Progenitor cell of endocrine pancreas (in vitro differentiated cells): ENCODE measurements at places on chromosomes 4 and X. TPM values are rescaled to one million over a fixed set of nuclear protein-coding genes. Genes with fewer than 3 reads are reported as not detected.

DNA sequence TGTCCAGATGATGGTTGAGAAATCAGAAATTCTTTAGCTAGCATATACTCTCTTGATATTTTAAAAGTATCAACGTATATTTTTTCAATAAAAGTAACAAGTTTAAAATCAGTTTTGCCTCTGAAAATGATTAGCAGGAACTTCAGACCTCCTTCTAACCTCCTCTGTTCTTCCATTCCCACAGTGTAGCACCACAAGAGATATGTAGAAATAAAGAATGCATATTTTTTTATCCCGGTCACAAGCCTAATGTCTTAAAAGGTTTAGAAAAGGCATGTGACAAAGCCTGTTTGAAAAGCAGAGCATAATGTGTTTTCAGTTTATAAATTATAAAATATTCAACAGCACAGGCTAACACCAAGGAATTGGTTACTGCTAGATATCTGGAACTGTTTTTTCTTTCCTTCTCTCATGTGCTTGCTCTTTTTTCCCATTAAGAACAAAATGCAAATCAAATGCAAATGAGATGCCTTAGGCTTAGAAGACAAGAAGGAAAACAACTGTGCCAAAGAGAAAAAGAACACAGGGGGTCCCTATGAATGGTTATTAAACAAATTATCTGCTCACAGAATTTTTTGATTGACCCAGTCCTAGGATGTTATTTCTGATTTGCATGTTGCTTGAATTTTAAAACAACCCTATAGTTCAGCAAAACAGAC, 351.7 kb upstream of the FAM241A start:
- peaks cover 42% of the 10 kb centered on the region for H3K4me1 ChIP-seq
- H3K4me3 ChIP-seq = no peak overlapping the region
- H3K27me3 ChIP-seq = peaks cover 11% of the 10 kb centered on the region
- no peak for DNase-seq
- no peak overlapping the region for H3K27ac ChIP-seq
- H3K36me3 ChIP-seq = no peaks in the 10 kb centered on the region

DNA sequence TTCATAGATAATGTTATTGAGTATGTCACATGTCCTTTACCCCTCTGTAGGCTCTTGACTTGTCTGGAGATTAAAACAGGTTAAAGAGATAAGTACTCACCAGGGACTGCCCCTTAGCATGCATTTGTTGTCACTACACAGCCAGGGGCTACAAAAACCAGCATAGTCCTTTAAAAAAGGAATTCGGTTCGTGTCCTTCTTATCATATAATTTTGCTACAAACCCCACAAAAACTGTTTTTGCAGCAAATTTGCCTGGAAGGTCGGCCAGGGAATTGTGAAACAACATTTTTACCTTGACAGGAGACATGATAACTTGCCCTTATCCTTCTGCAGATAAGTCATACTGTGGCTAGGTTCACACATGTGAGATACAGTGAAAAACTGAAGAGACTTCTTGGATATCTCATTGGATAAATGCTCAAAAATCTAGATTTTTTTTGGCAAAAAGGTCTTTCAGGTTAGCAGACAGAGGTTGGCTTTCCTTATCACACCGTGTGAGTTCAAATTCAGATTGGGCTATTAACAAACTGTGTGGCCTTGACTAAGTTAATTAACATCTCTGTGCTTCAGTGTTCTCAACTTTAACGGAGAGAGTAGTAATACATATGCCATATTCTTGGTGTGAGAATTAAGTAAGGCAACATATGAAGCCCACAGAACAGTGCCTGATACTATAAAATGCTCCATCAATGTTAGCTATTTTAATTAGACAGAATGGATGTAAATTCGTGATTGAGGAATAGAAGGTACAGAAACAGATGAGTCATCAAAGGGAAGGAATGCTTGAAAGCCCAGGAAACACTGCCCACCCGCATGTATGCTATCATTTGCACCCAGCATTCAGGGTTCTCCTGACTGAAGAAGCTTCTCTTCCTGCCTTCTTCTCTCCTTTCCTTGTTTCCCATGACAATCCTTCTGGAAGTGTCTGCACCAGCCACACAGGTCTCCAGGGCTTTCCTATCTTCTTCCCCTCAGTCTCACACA, 30.0 kb downstream of the FAM9C start:
- H3K36me3 ChIP-seq = no peaks in the 10 kb centered on the region
- no peak for DNase-seq
- no peak overlapping the region for H3K4me3 ChIP-seq
- H3K27me3 ChIP-seq = no peaks in the 10 kb centered on the region
- H3K4me1 ChIP-seq = peaks cover 24% of the 10 kb centered on the region
- H3K27ac ChIP-seq = no peak overlapping the region

The GPRASP1 gene
- 4.1 and 5.7 TPM in 2 replicates for total RNA-seq

GRCh38 chr4:182494103-182494502, 250.9 kb downstream of the TENM3 start:
- DNase-seq = no peak
- H3K27ac ChIP-seq = no peak overlapping the region
- H3K36me3 ChIP-seq = no peaks in the 10 kb centered on the region
- no peaks in the 10 kb centered on the region for H3K27me3 ChIP-seq

The REELD1 gene
- total RNA-seq = not detected in 2 replicates
